Muscle of back (tissue), 13 donors: ENCODE measurements at places on chromosomes 13 and 19. TPM values are rescaled to one million over a fixed set of nuclear protein-coding genes. Genes with fewer than 3 reads are reported as not detected.

GIPC3 gene
- polyA plus RNA-seq, result 2.0 TPM

DNA sequence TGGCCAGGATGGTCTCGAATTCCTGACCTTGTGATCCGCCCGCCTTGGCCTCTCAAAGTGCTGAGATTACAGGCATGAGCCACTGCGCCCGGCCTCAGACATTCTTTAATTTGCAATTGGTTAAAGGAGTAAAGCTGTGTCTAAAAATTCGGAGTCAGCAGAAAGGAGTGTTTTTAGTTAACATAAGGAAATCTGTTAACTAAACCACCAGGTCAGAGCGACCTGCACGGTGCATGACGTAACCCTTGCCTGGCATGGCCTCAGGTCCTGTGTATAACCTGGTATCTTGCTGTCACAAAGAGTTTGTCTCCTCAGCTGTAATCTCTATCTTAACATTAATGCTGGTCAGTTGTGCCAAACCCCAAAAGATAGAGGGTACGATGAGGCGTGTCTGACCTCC is 9.5 kb upstream of the KLK12 start:
- DNase-seq, result no peak

DNA sequence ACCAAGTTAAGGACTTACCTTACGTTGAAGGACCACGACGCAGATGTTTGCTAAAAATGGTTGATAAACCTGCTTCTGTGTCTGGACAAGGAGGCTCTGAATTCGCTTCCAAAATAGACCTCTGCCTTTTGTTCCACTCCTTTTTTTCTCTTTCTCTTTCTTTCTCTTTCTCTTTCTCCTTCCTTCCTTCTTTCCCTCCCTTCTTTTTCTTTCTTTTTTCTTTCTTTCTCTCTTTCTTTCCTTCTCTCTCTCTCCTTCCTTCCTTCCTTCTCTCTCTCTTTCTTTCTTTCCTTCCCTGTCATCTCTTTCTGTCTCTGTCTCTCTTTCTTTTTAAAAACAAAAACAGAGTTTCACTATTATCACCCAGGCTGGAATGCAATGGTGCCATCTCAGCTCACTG is 290.7 kb downstream of the MYO16 start:
- no peak for DNase-seq

ZNF253 gene
- 18.4 TPM for polyA plus RNA-seq

GRCh38 chr13:50189450-50189849 is 174.2 kb downstream of the KCNRG start:
- DNase-seq, result no peak

CCDC97 gene
- 34.3 TPM for polyA plus RNA-seq

CEACAM21 gene
- 1.1 TPM for polyA plus RNA-seq

DNA sequence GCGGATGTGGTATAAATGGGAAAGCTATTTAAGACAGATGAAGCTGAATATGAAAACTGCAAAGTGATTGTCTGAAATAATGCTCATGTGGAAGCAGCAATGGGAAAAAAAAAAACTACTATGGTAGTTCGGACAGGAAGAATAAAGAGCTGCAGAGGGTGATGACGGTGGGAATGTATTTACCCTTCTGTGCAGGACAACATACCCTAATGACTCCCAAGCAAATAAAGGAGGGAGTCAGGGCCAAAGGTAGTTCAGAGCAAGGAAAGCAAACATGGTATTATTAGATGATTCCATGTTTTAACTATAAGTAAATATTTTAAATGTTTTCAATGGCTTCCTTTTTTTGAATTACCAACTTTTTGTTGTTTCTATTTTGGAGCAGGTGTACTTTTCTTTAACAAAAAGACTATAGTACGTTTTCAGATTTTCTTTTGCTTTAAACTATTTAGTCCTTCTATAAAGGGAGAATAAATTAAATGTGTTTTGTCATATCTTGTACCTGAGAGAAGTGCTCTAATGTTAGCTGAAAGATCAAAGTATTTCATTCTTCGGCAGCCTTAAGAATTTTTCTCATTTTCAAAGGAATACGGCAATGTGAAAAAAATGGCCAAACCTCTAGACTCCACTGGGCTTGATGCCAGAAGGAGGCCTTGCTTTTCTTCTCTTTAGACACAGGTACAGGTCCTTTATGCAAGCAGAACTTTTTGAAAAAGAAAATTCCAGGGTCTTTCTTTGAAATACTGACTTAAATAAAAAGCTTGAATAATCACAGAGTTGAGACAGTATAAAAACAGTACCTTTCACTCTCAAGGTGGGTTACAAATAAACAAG is 67.8 kb upstream of the ZDHHC20 start:
- DNase-seq, result no peak

ZNF100 gene
- polyA plus RNA-seq, result 10.3 TPM

- no peak for DNase-seq
Measured at GRCh38 chr19:418761-419671, 10.1 kb upstream of the C2CD4C start.

TNFSF9 gene
- polyA plus RNA-seq, result 1.7 TPM

GRCh38 chr13:76023652-76024051 is 387.5 kb downstream of the LMO7 start:
- no peak for DNase-seq

DNA sequence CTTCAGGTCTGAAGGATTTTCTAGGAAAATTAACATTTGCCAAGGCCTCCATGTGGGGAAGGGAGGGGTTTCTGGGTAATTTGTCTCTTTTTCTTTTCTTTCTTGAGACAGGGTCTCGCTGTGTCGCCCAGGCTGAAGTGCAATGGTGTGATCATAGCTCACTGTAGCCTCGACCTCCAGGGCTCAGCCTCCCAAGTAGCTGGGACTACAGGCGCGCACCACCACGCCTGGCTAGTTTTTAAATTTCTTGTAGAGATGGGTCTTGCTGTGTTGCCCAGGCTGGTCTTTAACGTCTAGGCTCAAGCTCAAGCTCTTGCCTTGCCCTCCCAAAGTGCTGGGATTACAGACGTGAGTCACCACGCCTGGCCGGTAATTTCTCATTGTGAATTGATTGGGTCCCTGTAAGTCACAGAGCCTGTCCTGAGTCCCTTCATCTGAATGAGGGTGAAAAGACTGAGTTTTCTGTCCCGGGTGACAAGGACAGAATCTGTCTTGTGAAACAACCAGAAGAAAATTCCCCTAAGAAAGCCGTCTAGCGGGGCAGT is 10.0 kb upstream of the SPC24 start:
- no peak for DNase-seq

- DNase-seq, result no peak
Measured at GRCh38 chr19:900302-901111, 7.2 kb downstream of the RNU6-9 start.

TSKS gene
- 0.39 TPM for polyA plus RNA-seq

DNA sequence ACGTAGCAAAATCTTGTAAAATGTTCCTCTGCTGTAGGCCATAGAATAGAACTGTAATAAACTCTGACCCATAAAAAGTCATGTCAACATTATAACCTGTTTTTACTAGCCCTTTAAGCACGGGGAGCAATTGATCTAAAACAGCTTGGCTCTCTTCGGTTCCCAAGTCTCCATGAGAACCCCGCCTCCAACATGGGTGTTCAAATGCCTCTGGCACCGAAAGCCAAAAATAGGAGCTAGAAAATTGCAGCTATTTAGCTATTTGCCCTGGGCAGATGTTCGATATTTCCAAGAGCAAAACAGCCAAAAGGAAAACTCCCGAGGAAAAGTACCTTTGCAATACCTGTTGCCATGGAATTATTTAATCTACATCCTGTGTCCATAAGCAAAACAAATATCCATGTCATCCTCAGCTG is 563.1 kb downstream of the EFNB2 start:
- no peak for DNase-seq

DNA sequence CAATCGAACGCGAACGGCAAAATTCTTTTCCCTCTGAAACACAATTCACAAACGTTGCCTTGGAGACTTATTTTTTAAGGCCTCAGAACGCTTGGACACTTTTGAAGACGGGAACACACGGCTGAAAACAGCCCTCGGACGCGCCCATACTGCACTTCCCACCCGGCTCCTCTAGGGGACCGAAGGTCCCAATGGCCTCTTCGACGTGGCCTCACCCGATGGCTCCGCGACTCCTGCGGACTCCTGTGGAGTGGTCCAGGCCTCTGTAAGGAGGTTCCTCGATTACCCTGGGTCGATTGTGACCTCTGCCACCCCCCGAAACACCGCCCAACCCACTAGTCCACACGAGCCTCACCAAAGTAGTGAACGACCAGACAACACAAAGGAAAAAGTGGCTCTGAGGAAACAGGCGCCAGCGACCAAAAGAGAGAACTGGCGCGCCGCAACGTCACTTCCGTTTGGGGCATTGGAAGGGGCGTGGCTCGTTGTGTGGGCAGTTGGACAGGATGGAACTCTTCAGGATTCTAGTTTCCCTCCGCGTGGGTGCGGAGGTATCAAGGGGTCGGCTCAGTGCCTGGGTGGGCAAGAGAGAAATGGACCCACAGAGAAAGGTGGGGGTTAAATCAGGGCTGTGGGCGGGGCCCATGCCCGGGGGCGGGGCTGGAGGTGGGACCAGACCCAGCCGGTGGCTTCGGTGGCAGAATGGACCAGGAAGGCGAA is at the start of gene ZNF560:
Gene ZNF560 (minus strand): TSS at position 434 of the 720 bp plus-strand sequence. CDS start 23,303 bp downstream, outside the sequence.
- DNase-seq, result no peak

IGFL1 gene
- not detected for polyA plus RNA-seq

DNA sequence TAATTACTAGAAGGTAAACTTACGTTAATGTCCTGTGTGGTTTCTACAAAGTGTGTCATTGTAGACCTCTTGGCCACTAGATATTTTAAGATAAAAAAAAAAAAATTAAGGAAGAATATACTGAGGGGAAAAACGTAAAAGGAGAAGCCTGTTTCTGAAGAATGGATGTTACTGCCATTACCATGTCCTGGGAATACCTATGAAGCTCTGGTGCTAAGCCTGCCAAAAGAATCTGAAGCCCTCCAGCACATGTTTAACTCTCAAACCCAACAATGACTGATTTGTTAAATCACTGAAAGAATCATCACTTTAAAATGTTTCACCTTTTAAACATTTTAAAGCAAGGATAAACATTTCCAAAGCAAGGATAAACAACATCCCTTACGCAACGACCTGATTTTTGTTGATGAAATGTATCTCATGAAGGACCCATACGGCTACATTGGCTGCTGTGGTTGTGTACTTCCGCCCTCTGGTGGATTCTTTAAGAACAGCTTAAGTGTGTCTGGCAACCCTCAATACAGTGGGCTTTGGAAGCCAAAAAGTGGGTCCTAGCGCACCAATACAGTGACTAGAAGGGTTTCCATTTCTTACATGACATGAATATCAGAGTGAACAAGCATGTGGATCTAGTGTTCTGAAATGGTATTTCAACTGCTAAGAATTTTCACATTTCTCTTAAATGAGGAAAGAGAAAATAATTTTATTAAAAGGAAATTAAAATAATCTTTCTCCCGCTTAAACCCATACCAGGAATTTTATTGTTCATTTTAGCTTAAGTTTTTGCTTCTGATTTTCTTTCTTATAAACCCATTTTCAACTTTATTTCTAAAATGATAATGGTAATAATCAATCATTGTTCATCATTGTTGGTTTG is 74.5 kb upstream of the RAP2A start:
- DNase-seq, result peak; percentile 68

- DNase-seq, result peak; percentile 82
Measured at GRCh38 chr19:48806518-48806817, 4.4 kb downstream of the BCAT2 start.

DDX49 gene
- 31.5 TPM for polyA plus RNA-seq

GRCh38 chr13:65595916-65596315 is 1634.2 kb downstream of the PCDH9 start:
- no peak for DNase-seq

SH2D3A gene
- 0.42 TPM for polyA plus RNA-seq

OR4F17 gene
- polyA plus RNA-seq, result not detected

PSG3 gene
- polyA plus RNA-seq, result 1.5 TPM

- no peak for DNase-seq
Measured at GRCh38 chr13:23042181-23042580, 138.6 kb upstream of the SGCG start.

ZNF223 gene
- polyA plus RNA-seq, result 5.3 TPM

DNA sequence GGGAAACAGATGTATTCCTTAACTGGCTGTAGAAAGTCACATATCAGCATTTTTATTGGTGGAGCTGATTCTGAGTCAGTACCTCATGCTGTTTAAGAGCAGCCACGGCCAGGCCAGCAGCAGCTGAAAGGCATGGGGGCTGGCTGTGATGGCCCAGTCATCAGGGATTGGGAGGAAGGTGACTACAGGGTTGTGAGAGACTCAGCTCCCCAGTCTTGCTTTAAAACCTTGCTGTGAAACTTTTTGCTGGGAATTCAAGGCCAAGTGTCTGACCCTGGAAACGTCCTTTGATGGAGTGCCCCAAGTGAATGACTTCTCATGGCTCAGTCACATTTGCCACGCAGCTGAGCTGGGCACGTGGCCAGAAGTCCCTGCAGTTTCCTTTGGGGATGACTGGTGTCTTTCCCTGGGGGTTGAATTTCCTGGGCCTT is 39.1 kb upstream of the RNF113B start:
- DNase-seq, result peak; percentile 23

DNA sequence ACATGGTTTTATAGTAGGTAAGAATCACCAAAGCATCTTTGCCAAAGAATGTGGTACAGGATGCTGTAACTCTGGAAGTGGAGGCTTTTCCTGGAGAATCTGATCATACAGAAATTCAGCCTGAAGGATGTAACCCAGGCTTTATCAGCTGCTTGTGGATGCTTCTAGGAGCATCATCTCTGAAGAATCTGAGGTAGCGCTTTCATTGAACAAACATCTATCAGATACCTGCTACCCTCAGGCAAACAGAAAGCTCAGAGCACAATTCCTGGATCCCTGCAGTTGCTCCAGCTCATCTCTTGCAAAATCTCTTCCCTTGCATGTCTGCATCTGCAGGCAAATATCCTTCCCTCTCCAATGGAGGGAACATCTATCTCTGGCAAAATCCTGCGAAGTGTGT is 9.3 kb downstream of the FAM124A start:
- DNase-seq, result no peak

ZNF99 gene
- polyA plus RNA-seq, result 0.67 TPM

DNA sequence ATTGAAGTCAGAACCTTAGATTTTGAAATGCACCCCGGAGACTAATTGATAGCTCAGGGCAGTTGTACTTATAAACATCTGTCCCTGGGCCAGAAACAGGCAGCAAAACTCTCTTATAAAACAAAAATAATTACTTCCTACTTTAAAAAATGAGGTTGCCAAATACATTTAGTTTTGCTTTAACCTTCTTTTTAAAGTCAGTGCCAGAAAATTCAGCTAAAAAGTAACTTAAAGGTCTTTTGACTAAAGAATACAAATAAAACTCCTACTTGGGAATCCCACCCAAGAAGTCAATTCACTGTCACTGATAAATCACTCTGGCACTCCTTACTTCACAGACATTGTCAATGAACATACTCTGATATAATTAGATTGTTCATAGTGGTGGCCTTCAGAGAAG is 60.7 kb downstream of the DOCK9 start:
- DNase-seq, result no peak

DNA sequence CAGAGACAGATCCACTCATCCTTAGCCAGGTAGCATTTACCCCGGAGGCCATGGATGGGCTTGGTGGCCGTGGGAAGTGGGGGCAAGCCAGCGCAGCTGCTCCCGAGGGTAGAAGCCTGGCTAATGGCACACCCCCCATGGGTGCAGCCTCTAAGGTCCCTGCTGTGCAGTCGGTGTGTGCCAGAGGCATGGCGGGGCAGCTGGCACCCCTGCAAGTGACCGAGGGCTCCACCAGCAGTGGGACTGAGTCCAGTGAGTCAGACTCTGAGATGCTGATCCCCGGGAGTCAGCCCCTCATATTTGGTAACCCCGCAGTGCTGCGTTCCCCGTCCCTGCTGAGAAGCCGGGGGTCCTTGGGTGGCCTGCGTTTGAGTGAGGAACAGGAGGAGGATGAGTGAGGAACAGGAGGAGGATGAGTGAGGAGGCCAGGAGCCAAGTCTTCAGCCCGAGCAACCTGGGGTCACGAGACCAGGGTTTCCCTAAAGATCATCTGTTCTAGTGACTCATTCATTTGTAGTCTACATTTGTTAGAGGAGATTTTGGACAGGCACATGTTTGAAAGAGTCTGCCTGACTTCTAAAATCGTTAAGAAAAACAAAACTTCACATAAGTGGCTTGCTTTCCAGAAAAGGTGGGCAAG is 180.7 kb downstream of the STK24 start:
- DNase-seq, result no peak
